ENCODE measurements at places on chromosomes 16 and 17. TPM values are rescaled to one million over a fixed set of nuclear protein-coding genes. Genes with fewer than 3 reads are reported as not detected.

The ALOXE3 gene
- total RNA-seq: not detected

The ABCC11 gene
- 0.26 TPM for total RNA-seq

The SDR42E1 gene
- under 0.01 TPM for total RNA-seq

The VTN gene
- total RNA-seq: 0.53 TPM

The CTRB1 gene
- not detected for total RNA-seq

The MFSD6L gene
- total RNA-seq: not detected

The CASKIN1 gene
- total RNA-seq: 0.40 TPM

The CES1 gene
- total RNA-seq: 0.06 TPM

The P2RX5 gene
- 1.5 TPM for total RNA-seq

The LHX1 gene
- total RNA-seq: not detected

The NKD1 gene
- 0.62 TPM for total RNA-seq

The MPP2 gene
- 2.0 TPM for total RNA-seq

The OR2C1 gene
- 0.26 TPM for total RNA-seq

The KRTAP3-1 gene
- total RNA-seq: not detected

The TNK1 gene
- not detected for total RNA-seq

The TBC1D3 gene
- not detected for total RNA-seq

The CD300C gene
- total RNA-seq: 0.13 TPM

The CHD9NB gene
- 0.66 TPM for total RNA-seq

The HSD11B2 gene
- total RNA-seq: not detected

The KRTAP4-6 gene
- not detected for total RNA-seq

The GJC1 gene
- total RNA-seq: 17.8 TPM

The ETV4 gene
- total RNA-seq: 3.2 TPM

The ITGB3 gene
- total RNA-seq: 14.2 TPM

The ZNF423 gene
- 5.9 TPM for total RNA-seq

The RHBDL1 gene
- 4.2 TPM for total RNA-seq

The OR1F1 gene
- not detected for total RNA-seq

The ACSM5 gene
- total RNA-seq: 0.26 TPM

The GUCY2D gene
- not detected for total RNA-seq

The GCGR gene
- not detected for total RNA-seq

The CNGB1 gene
- under 0.01 TPM for total RNA-seq

The BEAN1 gene
- total RNA-seq: not detected

The KRT32 gene
- total RNA-seq: not detected

The SOST gene
- 3.4 TPM for total RNA-seq
